Brain pericyte (primary cell): ENCODE measurements at places on chromosomes 2 and 18.

DNA sequence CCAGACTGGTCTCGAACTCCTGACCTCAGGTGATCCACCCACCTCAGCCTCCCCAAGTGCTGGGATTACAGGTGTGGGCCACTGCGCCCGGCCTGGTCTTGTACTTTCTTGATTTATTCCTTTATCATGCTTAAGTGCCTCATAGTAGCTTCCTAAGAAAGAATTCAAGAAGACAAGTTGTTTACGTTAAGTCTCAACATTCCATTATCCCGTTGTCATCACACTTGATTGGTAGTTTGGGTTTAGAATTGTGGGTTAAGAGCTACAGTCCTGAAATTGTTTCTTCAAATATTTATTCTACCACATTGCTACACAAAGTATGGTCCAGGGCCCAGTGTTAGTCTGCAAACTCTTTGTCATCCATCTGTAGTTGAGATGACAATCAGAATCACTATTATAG is 194.0 kb downstream of the VWC2L start:
- DNase-seq, result no peak

DNA sequence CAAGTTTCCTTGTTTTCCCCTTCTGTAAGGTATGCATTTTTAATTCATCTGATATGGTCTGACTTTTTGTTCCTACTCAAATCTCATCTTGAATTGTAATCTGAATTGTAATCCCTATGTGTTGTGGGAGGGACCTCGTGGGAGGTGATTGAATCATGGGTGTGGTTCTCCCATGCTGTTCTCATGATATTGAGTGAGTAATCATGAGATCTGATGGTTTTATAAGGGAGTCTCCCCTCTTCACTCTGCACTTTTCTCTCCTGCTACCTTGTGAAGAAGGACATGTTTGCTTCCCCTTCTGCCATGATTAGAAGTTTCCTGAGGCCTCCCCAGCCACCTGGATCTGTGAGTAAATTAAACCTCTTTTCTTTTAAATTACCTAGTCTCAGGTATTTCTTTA is 476.1 kb downstream of the LPIN1 start:
- no peak for DNase-seq

GRCh38 chr18:41706301-41706700 is 248.7 kb upstream of the PIK3C3 start:
- no peak for DNase-seq

GRCh38 chr2:33167622-33168245 is 221.0 kb downstream of the LTBP1 start:
- DNase-seq, result no peak

DNA sequence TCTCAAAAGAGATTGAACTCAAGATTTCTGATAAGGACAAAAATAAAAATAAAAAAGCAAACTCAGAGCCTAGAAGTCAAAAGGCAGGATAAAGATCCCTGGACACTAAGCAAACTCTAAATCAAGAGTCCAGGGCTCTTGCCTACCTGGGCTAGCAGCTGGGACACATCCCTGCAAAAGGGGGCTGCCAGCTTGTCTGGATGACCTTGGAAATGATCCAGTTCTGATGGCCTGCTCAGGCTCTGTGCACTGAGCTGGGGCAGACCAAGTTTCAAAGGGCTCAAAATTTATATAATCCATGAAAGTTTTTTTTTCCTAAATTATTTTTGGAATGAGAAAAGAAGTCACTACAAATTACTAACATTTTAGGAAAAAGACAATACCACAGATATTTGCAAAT is 557.3 kb downstream of the CNTNAP5 start:
- no peak for DNase-seq

GRCh38 chr2:140683658-140684057 is 1447.2 kb downstream of the LRP1B start:
- no peak for DNase-seq

GRCh38 chr2:101463421-101463820 is 11.5 kb downstream of the RFX8 start:
- no peak for DNase-seq

DNA sequence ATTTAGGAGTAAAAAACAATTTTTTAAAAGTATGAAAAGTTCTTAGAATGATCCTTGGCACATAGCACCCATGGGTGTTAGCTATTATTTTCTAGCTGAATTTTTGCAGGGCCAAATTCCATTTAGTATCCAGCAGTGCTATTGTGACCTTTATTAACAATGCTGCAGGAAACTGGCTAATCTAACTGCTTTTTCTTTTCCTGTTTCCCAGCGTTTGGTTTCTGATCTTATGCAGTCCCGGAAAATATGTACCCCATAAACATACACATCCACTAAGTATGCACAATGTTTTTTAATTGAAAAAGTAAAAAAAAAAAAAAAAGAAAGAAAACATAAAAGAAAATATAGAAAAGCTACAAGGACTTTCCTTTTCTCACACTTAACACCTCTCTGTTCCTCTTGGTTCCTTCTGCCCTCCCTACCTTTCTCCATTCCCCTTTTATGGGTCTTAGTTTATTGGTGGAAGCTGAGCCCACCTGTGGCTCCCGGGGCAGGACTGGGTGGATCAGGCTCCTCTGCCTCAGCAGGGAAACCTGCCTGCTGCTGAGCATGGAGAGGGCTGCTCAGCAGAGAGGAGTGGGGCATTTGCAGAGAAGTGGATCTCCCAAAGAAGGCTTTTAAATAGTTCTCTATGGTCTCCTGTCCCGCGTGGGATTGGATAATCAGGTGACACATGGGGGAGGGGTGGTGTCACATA is 9.3 kb upstream of the SLC16A14 start:
- no peak for DNase-seq

DNA sequence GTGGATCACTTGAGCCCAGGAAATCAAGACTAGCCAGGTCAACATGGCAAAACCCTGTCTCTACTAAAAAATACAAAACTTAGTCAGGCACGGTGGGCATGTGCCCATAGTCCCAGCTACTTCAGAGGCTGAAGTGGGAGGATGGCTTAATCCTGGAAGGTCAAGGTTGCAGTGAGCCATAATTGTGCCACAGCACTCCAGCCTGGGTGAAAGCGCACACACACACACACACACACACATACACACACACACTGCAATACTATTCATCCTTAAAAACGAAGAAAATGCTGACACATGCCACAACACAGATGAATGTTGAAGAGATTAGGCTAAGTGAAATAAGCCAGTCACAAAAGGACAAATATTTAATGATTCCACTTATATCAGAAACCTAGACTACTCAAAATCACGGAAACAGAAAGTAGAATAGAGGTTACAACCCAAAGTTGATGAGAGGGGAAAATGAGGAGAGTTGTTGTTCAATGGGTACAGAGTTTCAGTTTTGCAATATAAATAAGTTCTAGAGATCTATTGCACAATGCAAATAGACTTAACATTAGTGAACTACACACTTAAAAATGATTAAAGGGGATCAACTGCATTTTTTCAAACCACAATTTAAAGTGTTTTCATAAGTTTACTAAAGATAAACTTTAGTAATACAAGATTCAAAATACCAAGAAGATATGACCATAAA is 114.5 kb downstream of the USP34 start:
- no peak for DNase-seq

GRCh38 chr2:8678731-8679566 is 2.9 kb upstream of the ID2 start:
- no peak for DNase-seq

GRCh38 chr18:59562751-59563150 is 134.5 kb downstream of the CCBE1 start:
- DNase-seq, result no peak

GRCh38 chr2:223894968-223895367 is 50.2 kb downstream of the WDFY1 start:
- DNase-seq, result no peak
